ENCODE measurements at places on chromosomes 7 and 10.

DNA sequence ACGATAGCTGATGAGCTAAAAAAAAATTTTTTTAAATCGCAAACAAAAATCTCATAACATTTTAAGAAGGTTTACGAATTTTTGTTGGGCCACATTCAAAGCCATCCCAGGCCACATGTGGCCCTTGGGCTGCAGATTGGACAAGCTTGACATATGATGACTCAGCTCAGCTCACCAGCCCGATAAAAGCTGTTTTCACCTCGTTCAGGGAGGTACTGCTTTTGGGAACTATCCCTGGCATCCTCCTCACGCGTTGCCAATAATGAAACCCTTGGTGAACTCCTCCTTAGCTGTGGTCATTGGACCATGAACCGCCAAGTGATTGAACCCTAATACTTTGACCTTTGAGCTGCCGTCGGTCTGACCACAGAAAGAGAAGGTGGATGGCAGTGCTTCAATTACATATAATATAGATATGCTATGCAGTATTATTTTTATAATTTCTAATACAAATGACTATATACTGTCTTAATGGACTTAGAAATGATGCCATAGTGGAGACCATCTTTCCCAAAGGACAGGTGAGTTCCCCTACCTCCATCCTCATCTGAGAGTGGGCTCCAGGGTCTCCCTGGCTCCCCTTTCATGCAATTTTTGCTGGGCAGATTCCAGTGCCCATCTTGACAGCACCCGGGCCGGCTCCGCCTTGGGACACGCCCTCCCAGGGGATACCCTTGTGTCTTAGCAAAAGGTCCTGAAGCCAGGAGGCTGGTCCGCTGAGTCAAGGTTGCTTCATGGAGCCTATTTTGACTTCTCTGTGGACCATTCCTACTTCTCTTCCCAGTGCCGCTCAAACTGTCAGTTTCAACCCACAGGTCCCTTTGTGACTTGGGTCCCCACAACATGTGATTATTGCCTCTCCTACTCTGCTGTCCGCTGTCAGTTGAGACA, 707.2 kb downstream of the PARD3 start:
- DNase-seq, result no peak

DNA sequence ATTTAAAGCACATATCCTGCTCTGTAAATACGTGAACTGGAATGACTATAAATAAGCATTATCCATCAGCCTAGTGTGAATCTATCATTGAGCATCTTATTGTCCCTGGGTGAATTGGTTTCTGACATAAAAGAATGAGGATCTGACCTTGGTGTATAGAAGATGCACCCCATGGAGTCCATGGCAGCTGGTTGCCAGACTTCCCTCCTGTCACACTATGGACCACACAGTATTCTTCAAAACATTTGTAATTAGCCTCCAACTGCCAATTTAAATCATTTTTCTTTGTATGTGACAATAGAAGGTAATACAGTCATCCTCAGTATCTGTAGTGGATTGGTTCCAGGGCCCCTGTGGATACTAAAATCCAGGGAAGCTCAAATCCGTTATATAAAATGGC, 238.1 kb upstream of the ZWINT start:
- DNase-seq, result no peak

- no peak for DNase-seq
These were observed at the start of gene TMEM72 for GRCh38 chr10:44911081-44911540. Gene TMEM72, plus strand, starts transcription at chr10:44911337. Its CDS starts 176 bp downstream, at chr10:44911513.

DNA sequence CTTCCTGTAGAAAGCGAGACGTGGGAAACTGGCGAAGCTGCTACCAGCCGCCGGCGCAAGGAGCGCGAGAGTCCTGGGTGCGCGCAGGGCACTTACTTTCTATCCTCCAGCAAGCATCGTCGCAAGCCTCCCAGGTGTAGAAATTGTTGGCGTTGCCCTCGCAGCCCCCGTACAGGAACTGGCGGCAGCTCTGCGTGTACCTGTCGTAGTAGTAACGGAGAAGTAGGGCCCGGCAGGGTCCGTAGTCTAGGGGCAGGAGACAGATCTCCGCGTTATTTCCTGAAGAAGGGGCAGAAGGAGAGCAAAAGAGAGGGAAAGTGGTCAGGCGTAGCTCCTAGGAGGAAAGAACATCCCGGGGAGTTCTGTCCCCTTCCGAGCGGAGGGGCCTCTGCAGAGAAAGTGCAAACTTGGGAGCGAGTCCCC, 501 bp downstream of the TFPI2 start:
- DNase-seq, result no peak

GRCh38 chr10:63798599-63799498, 277.6 kb downstream of the REEP3 start:
- no peak for DNase-seq

- no peak for DNase-seq
These were observed 2.5 kb downstream of the PRR15 start for GRCh38 chr7:29565982-29566746.

DNA sequence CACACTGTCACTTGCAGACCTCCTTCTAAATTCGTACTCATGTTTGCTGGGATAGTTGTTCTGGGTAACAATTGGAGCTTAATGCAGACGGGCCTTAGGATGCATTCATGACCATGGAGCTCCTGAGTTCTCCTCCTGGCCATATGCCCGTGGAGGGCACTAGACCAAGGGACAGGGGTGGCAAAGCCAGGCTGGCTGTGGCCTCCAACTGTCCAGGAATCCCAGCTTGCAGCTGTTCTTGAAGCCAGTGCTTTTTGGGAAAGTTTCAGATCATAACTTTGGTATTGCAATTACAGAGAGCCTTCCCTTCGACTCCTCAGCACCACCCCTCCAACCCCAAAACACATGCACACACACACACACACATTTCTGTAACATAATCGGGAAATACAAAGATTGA, 30.6 kb downstream of the ANTXRL start:
- DNase-seq, result no peak

- DNase-seq, result no peak
These were observed 779 bp downstream of the NFKB2 start for GRCh38 chr10:102396317-102396650.

DNA sequence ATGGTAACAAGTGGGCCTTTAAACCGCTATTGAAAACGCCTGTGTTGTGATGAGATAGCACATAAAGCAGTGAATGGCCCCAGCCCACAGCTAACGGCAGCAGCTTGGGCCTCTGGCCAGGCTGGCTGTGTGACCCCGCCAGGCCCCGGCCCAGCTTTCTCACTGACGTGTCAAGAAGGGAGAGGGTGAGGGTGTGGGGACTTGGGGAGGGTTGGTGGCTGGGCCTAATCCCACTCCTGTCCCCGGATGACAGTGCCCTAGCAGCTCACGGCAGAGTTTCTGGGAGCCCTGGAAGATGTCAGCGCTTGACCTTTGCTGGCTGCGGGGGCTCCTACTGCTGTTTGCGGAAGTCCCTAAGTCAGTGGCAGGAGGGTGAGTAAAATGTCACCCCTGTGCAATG, 88.9 kb upstream of the SHH start:
- DNase-seq, result no peak

GRCh38 chr7:110095372-110096052, 995.4 kb upstream of the LRRN3 start:
- no peak for DNase-seq

- DNase-seq, result no peak
These were observed 62.8 kb downstream of the SAMD9 start for GRCh38 chr7:93054975-93055374.

DNA sequence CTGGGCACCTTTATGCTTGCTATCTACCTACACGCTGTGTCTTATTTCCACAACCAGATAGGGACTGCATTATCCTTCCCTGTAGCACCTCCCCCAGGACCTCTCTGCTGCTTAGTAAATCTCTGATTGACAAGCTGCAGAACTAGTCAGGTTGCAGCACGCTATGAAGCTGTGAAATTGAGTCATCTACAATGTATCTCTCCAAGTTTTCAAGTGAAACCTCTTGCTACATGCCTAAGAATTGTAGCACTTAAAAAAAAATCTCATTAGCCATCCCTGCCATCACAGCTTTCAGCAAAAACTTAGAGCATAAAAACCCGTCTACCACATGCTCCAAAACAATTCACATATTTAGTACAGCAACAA, 69.7 kb upstream of the FGFR2 start:
- DNase-seq, result no peak

DNA sequence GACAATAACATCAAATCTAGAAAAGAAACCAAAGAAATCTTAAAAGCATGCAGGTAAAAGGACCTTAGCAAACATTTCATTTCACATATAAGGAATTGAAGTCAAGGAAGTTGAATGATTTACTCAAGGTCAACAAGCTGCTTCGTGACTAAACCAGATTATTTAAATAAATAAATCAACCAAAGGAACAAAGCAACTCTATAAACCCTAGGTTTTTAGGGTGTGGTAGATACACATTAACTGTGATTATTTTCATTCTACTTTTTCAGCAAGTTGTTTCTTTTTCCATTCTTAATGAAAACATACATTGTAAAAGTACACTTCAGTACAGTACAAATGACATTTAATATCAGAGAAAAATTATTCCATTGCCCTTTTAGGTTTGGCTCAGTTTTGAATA, 382.0 kb upstream of the STEAP1 start:
- no peak for DNase-seq

- DNase-seq, result no peak
These were observed 21.2 kb upstream of the LRRC4 start for GRCh38 chr7:128052404-128052803.

DNA sequence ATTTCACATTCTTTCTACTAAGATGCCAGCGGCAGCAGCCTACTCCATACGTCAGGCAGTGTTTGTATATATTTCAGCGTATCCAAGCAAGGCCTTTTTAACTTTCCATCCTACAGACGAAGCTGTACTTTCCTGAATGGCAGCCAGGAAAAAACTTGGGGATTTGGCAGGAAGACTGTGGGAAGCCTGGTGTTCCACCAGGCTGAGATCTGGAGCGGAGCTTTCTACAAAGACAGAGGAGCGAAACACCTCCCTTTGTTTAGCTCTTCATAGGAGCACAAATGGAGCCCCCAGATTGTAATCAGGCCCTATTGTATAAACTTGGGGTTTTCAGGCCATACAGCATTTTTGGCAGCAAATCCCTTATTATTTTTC, 143.8 kb downstream of the TES start:
- DNase-seq, result no peak

DNA sequence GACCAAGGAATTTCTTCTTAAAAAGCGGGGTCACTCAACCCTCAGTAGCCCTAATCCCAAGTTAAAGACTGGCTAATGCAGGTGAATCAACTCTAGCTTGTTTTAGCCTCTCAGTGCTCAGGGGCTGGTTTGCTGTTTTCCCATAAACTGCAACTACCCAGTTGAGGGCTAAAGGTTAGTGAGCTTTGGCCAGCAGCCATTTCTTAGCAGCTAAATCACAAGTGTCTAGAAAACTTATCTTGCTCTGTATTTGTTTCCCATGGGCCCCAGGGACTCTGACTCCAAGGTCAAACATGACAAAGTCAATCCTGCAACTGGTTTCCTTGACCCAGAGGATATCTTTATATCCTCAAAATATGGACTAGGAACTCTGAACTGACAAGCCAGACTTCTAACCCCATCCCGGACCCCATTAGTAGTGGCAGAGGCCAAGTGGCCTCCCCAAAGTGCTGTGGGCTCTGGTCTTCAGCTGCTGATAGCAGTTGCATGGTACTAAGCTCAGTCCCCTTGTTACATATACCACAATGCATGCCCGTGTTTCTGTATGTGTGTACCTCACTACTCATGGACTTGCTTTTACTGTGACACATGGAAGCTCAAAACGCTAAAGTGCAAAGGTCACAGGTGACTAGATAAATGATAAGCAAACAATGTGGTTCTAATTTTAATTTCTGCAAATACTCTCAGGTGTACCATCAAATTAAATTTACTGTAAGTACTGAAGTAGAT, 793.0 kb upstream of the IGFBP3 start:
- DNase-seq, result no peak

- DNase-seq, result no peak
These were observed 40.3 kb downstream of the CYTH3 start for GRCh38 chr7:6232116-6232515.

DNA sequence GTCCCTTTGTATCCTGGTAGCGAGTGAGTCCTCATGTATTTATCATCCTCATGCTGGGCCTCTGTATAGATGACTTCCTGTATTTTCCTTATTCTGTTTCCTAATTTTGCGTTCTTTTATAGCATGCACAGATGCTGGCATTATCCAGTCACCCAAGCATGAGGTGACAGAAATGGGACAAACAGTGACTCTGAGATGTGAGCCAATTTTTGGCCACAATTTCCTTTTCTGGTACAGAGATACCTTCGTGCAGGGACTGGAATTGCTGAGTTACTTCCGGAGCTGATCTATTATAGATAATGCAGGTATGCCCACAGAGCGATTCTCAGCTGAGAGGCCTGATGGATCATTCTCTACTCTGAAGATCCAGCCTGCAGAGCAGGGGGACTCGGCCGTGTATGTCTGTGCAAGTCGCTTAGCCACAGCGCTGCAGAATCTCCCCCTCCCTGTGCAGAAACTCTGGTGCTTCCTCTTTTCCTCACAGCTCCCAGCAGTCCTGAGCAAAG, 183.1 kb upstream of the PRSS58 start:
- DNase-seq, result no peak

DNA sequence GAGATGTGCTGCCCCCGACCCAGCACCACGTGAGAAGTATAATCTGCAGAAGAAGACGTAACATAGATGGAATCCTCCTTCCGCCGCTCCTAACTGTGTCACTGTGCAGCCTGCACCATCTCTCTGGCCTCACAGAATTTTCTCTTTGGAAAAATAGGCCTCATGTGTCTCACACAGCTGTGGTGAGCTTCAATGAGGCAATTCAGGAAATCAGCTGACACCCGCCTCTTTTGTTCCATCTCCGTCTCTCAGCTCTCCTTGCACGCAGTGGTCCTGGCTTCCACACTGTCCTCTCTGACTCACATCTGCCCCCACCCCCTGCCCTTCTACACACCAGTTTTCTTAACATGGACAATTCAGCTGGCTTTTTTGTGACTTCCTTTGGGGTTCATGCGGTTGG, 7.2 kb downstream of the C10orf90 start:
- no peak for DNase-seq

DNA sequence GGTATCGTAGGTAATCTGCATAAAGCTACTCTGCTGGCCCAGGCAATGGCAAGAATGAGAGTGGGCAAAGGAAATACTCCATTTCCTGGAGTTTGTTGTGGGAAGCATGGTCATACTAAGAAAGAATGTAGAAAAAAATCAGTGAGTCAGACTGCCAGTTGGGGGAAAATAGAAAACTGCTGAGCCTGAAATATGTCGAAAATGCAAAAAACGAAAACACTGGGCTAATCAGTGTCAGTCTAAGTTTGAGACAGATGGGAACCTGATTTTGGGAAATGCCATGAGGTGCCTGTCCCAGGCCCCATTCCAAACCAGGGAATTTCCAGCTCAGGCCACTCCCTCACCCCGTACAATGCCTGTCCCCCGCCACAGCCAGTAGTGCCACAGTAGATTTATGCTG, 150.0 kb downstream of the ZNF33B start:
- no peak for DNase-seq
